Spleen (tissue), 13 donors: ENCODE measurements at places on chromosomes 7 and 10. TPM values are rescaled to one million over a fixed set of nuclear protein-coding genes. Genes with fewer than 3 reads are reported as not detected.

HELLS gene
- 19.3 TPM for total RNA-seq

AGAP9 gene
- total RNA-seq: 19.8 TPM

- no peak for DNase-seq
Measured at GRCh38 chr10:12965571-12965970, 35.9 kb downstream of the CCDC3 start.

GRCh38 chr7:142754681-142755575, 5.7 kb downstream of the PRSS1 start:
- no peak for DNase-seq

CDNF gene
- 1.6 TPM for total RNA-seq

DNA sequence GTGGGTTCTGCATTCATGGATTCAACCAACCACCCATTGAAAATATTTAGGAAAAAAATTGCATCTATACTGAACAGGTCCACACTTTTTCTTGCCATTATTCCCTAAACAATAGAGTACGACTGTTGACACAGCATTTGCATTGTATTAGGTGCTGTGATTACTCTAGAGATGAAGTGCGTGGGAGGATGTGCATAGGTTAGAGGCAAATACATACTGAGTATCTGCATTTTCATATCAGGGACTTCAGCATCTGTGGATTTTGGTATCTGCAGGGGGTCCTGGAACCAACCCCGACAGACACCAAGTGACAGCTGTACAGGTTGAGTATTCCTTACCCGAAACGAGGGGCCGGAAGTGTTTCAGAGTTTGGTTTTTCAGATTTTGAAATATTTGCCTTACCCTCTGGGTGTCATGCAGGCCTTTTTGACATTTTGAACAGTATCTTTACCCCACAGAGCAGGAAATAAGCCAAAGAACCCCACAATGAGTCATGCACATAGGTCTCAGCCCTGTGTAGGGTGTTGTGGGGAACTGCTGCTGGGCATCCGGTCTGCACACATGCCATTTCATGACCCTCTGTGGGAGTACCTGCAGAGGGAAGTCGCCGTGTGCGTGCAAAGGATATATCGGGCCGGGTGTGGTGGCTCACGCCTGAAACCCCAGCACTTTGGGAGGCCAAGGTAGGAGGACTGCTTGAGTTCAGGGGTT, 14.5 kb downstream of the NUDT5 start:
- peak; percentile 87 for DNase-seq

GRIFIN gene
- total RNA-seq: not detected
